Inflammatory macrophage treated with lipopolysaccharide for 4 hours (primary cell): ENCODE measurements at places on chromosomes 3 and 15.

- DNase-seq, result no peak
Observed at GRCh38 chr3:120113128-120114116, 19.2 kb upstream of the GSK3B start.

- DNase-seq, result no peak
Observed at GRCh38 chr3:179880868-179881267, 155.9 kb downstream of the PEX5L start.

DNA sequence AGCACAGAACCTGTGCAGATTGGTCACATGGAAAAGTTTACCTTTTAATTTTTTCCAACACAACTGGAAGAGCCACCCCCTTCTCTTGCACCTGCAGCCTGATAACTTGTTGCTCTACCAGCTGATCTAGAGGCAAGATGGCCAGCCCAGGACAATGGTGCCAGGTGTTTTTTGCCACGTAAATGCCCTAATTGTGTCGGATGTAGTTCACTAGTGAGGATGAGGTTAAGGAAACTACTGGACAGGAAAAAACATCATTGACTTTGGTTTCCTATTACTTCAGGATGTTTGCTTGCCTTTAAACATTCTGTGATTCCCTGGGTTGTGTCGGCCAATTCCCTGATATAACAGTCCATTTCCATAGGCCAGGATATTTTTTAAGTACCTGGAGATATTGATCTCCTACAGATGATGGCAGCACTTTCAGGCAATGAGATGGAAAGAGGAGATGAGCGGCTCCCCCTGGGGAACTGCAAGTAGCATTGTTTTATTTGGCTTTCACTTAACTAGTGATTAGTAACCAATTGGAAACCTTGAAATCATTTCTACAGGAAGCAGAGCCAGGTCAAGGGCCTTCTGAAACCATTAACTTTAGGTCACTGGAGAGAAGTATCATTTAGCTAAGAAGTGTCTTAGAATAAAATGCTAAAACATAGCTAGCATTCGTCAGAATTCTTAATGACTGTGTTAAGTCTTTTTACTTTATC, 72.5 kb downstream of the OSBPL10 start:
- no peak for DNase-seq

DNA sequence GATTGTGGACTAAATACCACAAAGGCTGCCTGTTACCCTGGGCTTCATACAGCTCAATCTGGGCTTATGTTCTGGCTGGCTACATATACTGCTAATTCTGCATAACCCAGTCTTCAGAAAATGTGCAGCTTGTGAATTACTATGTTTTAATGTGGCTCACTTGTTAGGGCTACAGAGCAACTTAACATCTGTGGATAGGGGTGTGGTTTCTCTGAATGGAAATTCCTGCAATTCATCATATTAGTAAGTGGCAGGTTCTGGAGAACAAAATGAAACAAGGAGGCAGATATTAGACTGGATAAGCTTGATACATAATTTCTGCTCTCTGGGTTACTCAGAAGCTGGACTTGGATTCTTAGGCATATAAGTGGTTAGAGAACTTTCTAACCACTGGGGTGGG, 6.7 kb downstream of the TMEM202 start:
- no peak for DNase-seq

DNA sequence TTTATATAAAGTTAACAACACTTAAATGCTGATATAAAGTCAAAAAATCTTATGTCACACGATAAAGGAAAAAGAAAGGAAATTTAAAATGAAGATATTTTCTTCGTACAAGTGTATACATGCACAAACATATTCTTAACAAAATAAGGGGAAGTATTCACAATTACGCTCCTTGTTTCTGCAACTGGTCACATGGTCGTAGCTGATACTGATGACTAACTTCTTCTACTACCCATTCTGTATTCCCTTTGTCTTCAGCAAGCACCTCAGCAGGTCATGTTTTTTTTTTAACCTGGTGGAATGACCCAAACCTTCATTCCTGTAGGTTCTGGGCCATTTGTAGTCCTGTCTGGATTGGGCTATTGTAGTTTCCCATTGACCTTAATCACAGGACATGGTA, 30.0 kb upstream of the CMTM8 start:
- DNase-seq, result peak; percentile 57

DNA sequence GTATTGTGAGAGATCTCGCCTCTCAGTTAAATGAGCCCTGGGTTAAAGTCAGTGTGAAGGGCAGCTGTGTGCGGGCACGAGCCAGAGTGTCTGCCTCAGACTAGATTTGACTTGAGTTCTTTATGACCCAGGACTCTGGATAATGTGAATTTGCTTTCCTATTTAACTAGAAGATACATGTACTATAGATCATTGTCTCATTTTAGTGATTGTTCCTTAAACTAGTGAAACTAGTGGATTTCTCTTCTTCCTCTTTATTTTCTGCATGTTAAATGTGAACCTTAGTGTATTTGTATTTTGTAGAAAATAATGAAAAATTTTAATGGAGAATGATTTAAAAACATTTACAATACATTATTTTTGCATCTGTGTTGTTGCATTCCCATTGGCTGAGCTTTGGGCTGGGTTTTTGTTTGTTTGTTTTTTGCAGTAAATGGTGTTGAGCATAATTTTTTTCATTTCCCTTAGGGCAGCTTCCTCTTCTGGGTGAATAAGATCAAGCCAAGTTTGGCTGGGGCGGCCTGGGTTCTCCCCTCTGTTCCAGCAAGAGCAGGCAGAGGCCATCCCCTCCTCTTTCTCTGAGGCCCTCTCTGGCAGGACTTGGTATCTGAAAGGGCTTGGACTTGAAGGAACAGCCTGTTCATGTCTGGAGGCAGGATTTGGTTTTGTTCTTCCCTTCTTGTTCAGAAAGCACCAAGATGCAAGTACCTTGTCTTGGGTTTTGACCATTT, 15.0 kb downstream of the GCSAM start:
- DNase-seq, result peak; percentile 38

DNA sequence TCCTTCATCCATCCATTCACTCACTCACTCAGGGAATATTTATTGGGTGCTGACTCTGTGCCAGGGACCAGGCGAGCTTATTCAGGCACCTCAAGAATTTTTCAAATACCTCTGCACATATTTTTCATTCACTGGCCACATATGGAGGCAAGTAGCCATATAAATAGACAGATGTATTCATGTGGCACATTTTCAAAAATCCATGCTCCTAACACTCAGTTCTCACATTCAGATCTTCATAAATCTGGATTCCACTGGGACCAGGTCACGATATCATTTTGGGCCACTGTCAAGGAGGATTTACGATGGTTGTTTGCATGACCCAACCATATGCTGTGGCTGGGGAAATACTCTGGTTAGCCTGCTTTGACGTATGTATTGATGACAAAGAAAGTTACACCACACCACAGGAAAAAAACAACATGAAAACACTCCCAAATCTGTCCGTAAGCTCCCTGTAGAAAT, 241.8 kb upstream of the LRTM1 start:
- no peak for DNase-seq
